ENCODE measurements at places on chromosomes 1 and 21.

- no peak for DNase-seq
Measured at GRCh38 chr1:2587071-2587859, 688 bp downstream of the PRXL2B start.

DNA sequence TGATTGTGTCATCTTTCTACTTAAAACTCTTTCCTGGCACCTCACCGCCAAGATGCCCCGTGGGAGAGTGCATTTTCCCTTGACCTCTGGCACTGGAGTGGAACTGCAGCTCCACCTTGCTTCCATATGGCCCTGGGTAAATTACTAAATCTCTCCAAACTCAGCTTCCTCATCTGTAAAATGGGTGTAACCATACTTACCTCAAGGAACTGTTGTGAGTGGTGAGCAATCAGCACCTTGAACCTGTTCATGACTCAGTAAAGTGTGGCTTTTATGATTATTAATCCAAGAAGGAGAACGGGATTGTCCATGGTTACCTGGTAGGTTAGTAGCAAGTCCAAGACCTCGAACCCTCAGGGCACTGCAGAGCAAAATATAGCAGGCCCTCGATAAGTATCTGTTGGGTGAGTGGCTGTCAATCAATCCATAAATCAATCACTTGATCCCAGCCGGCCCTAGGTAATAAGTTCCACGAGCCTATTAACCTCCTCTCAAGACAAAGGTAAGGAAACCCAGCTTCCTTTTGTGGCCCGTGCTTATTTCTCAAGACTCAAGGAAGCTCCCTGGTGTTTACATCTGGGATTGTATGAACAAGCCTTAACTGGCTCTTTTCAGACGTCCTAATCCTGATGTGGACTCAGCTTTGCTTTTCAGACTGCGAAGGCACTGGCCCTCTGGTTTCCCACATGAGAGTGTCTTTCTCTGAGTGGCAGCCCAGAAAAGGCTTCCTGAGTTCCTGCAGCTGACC is 114.0 kb upstream of the GJB5 start:
- no peak for DNase-seq

DNA sequence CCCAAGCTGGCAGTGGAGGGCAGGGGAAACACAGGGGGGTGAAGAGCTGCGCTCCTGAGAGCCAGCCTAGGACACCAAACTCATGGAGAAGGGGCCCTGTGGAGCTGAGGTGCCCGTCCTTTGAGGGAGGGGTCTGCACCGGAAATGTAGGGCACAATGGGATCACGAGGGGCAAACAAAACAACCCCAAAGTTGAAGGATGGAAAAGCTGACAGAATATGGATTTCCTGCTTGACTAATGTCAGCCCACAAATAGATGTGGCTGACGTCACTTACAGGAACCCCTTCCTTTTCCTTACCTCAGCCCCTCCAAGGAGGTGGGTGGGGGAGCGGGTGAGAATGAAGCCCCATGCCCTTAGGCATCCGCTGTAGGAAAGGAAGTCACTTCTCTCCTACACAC is 110.9 kb downstream of the KCNN3 start:
- no peak for DNase-seq

DNA sequence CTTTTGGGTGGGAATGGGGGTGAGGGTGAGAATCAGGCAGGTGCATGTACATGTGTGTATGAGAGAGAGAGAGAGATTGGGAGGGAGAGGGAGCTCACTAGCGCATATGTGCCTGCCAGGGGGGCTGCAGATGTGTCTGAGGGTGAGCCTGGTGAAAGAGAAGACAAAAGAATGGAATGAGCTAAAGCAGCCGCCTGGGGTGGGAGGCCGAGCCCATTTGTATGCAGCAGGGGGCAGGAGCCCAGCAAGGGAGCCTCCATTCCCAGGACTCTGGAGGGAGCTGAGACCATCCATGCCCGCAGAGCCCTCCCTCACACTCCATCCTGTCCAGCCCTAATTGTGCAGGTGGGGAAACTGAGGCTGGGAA is 95.0 kb downstream of the EPHB2 start:
- no peak for DNase-seq

DNA sequence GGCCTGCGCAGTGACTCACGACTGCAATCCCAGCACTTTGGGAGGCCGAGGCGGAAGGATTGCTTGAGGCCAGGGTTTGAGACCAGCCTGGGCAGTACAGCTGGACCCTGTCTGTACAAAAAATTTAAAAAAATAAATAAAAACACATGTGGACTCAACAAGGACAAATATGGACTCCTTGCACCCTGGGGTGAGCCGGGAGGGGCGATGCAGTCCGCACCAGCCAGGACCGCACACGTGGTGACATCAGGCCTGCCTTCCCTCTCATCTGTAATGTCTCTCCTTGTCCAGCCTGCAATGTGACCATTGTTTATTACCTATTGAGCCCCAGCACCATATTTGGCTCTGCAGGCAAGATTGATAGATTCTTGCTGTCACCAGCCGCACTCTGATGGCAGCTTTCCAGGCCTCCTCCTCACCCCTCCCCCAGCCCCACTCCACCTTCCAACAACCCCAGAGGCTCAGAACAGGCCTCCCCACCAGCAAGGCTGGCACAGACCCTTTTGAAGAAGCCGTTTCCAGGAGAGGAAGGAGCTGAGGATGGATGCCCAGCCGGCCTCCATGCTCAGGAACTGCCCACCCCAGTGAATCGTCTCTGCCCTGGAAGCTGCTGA is 55.2 kb downstream of the IRF2BP2 start:
- DNase-seq = peak; percentile 49

- no peak for DNase-seq
Measured at GRCh38 chr1:30520476-30520875, 202.9 kb downstream of the MATN1 start.

DNA sequence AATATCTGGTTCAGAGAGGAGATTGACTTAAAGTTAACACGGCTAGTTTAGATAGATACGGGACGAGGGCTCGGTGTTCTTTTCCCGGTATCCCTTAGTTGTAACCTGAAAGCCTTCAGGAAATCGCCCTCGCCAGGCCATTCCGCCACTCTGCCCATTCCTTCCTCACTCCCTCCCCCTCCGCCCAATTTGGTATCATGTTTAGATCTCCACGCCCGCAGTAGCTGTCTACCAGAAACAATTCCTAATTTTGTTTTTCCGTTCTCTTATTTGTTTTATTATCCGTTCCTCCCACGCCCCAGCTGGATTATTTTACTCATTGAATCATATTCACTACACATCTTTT is 685 bp upstream of the VAMP4 start:
- peak; percentile 62 for DNase-seq

GRCh38 chr1:211468595-211468994 is 23.4 kb downstream of the RD3 start:
- no peak for DNase-seq

DNA sequence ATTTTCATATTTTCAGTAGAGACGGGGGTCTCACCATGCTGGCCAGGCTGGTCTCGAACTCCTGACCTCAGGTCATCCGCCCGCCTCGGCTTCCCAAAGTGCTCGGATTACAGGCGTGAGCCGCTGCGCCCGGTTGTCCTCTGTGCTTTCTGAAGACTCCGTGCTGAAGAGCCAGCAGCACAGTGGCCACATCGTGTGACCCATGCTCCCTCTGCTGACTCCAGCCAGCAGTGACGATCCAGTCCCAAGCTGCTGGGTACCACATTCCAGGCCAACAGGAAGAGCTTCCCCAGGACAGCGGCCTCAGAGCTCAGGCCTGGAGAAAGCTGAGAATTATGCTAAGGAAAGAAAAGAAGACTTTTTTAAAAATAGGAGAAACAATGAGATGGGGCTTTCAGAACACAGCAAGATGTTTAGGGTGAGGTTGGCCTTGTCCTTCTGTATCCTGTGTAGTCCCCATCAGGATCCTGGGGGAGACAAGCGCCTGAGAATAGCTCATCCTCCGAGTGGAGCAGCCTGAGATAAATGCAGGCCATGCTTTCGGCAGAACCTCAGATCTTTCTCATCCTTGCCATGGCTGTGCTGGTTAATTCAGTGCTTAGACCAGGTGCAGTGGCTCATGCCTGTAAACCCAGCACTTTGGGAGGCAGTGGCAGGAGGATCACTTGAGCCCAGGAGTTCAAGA is 207.1 kb downstream of the SLC35F3 start:
- DNase-seq = peak; percentile 23

DNA sequence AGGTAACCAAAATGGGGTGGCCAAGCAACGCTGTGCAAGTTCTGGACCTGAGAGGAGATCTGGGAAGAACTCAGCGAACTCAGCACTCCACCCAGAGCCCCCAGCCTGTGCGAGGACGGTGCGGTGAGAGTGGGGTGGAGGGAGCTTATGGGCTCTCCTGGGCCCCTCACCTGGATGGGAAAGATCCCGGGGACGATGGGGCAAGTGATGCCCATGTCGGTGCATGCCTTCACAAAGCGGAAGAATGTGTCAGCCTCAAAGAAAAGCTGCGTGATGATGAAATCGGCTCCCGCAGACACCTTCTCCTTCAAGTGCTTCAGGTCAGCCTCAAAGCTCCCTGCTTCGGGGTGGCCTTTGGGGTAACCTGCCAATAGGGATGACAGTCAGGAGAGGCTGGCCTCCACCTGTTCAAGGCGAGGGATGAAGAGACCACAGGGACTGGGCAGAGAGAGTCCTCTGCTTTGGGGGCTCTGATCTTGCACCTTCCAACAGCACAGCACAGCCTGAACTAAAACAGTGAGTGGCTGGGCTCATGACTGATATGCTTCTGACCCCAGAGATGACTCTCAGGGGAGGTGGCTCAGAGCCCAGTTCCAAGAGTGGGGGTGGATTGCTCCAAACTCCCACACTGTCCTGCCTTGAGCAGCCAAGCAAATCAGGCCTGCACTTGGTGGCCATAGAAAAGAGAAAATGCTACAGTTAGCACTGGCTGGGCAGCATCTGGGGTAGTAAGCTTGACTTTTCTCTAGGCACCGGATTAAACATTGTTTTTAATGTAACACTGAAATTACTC is 9.5 kb downstream of the MTHFR start:
- no peak for DNase-seq

DNA sequence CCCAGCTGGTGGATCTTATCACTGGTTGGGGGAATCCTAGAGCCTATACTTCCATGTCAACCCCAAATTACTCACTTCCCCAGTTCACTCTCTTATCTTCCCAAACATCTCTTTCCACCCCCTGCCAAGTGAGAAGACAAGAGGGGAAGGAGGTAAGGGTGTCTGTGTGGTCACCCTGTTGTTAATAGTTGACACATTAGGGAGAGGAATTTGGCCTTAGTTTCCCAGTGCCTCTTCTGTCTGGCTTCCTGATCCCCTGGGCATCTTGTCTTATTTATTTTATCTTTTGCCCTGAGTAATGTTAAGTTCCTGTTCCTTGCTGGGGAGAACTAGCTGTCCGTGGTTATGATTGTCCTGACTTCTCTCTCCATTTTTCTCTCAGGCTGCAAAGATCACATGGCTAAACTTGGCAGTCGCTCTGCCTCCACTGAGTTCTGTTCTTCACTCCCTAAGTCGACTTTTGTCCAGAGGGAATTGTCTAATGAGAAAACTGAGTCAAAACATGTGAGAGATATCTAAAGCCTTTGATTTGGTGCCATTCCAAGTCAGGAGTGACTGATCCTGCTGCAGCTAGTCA is 157.1 kb upstream of the SYT6 start:
- no peak for DNase-seq

DNA sequence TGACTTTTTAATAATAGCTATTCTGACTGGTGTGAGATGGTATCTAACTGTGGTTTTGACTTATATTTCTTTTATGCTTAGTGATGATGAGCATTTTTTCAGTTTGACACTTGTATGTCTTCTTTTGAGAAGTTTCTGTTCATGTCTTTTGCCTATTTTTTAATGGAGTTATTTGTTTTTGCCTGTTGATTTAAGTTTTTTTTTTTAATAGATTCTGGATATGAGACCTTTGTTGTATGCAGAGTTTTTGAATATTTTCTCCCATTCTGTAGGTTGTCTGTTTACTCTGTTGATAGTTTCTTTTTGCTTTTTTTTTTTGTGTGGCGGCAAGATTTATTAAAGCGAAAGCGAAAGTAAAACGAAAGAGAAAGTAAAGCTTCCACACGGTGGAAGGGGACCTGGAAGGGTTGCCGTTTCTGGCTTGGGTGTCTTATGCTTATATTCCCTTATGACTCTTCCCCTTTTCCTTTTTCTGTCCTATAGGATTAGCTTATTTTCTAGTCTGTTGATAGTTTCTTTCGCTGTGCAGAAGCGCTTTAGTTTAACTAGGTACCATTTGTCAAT is 67.6 kb downstream of the TBX19 start:
- no peak for DNase-seq

DNA sequence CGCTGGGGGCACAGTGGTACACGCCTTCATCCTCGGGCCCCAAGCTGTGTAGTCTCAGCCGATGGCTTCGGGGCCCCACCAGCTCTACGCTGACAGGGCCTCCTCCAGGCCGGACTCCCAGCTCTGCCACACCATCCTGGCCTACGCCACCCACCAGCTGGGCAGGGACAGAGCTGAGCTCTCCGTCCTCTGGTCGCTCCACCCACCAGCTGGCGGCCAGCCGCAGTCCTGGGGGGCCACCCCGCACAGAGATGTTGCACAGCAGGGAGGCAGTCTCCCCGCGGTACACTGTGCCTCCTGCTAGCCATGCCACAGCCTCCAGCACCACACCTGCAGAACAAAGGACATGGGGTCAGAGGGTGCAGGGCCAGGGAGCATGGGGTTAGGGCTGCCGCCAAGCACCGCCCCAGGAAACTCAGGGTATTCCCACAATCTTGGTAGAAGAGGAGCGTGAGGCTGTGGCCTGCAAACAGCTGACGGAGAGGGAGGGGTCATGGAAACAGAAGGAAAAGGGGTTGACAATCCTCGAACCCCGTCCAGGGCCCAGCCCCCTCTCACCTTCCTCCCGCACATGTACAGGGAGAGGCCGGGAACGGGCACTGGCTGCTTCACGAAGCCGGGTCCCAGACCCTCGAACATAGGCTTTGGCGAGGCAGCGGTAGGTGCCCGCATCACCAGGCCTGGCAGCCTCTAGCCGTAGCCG is 5.9 kb downstream of the IGSF8 start:
- DNase-seq = no peak

- no peak for DNase-seq
Measured at GRCh38 chr1:29474274-29475244, 238.2 kb downstream of the PTPRU start.

DNA sequence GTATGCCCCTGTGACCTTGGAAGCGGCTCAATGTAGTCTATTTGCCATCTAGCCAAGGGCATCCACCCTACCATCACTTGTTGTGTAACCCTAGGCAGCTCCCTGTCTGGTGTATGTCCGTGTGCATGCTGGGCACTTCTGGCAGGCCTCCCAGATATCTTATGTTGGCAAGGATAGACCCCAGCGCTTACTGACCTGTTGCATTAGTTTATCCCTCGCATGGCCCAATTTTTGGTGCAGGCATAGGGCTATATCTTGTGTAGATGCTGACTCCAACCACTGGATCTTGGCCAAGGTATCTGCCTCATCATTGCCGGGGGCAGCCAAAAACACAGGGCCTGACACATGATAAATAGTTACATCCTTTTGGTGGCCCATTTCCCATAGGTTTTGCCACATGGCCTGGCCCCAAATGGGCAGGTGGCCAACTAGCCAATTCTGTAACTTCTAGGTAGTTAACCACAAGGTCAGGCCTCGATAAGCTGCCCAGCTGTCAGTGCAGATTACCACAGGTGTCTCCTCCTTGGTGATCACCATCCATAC is 14.0 kb upstream of the TBX19 start:
- DNase-seq = no peak

Measured in DMS153 (cell line).